ENCODE measurements at places on chromosomes 1 and 21.

DNA sequence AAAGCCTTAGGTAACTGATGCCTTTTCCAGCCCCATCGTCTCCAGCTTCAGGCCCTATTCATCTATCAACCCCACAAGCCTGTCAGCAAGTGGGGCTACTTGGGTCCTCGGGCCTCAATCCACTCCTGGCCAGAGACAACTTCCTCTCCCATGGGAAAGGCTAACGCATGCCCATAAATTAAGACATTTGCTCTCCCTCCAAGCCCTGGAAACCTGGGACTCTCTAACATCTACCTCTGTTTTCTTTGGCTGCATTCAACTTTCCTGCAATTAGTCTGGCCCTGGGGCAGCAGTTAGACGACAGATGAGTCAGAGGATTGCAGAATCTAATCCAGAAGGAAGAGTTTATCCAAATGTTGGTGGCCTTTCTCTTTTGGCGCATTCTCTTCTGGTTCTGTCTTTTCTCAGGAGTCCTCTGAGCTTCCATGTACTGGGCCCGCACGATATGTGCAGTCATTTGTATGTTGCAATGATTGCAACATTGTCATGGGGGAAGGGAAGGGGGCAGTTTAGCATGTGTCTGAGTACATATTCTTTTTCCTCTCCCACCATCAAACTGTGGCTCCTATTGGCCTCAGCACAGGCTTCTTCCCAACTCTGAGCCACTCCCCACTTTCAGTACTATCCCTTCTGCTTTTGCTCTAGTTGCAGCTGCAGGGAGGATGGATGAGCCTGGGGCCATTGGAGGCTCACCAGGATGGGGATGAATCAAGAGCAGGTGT lies 54.4 kb downstream of the NAV1 start:
- DNase-seq = peak; percentile 45

DNA sequence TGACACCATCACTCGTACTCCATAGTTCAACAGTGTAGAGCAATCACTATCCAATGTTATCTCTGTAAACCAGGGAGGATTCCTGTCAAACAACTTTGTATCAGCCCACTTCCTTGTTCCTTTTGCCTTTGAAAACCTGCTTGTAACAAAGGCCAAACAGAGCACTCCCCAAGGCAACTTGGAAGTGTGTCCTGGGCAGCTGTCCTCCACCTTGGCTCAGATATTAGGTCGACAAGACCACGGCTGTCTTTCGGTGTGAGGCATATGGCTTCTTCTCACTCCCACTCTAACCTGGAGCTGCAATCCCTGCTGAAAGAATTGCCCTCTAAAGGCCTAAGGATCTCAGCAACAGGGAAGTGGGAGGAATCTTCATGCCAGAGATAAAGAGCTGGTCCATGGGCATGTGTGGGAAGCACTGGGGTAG lies 66.7 kb downstream of the ITPKB start:
- DNase-seq = no peak

DNA sequence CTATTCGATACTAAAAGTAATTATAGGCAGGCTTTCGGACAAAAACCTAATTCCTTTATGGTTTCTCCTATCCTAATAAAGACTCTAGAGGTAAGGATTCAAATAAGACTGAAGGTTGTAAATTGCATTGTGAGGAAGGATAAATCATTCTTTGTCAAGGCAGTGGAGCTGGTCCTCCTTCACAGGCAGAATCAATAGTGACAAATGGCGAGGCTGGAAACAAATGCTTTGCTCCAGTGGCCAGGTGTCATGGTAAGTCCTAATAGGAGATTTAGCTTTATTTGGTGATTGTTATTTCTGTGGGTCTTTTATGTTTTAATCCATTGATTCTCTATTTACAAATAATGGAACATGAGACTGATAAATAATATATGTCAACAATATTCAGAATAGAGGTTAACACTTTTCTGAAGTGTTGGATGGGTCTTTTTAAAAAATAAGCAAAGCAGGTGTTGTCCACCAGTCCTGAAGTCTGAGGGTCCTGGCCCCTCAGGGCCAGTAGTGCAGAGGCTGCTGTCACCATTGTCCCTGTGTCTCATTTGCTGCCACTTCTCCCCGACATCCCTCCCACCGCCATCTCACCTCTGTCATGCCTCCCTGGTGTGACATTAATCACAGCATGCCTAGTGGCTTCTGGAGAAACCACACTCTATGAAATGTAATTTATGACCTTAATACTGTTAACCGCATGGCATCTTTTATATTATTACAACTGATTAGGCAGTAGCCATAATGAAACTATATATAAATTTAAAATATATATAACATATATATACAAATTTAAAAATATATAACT lies 120.9 kb upstream of the MAGI3 start:
- no peak for DNase-seq

DNA sequence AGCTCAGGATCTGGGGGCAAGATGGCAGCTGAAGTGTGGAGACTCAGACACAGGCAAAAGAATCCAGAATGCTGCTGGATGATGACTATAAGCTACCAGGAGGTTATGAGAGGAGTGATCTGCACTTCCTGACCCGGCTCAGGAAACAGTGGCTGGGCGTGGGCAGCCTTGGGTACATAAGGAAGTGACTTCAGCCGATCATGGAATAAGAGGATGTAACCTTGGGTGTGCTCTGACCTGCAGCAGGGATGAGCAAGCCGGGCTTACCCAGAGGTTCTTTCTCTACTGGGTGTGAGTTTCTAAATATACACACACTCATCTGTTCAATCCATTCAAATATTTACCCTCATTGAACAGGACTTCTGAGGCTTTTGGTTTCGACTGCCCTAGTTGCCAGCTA lies 62.7 kb downstream of the CD34 start:
- DNase-seq = peak; percentile 85
